Liver (tissue), 10 donors: ENCODE measurements at places on chromosomes 7 and 10. TPM values are rescaled to one million over a fixed set of nuclear protein-coding genes. Genes with fewer than 3 reads are reported as not detected.

Gene AKR1C8
- not detected for total RNA-seq

Gene MPP7
- 3.8 TPM for total RNA-seq

Gene C10orf105
- under 0.01 TPM for total RNA-seq

Gene ASAH2B
- total RNA-seq, result 6.4 TPM

Gene GLUD1
- 601 TPM for total RNA-seq

Gene BAMBI
- 10.6 TPM for total RNA-seq

Gene ZNF727
- total RNA-seq, result 0.05 TPM

- no peaks in the 10 kb centered on the region for H3K4me1 ChIP-seq
- H3K36me3 ChIP-seq, result no peaks in the 10 kb centered on the region
- H3K4me3 ChIP-seq, result no peak overlapping the region
- H3K27me3 ChIP-seq, result no peaks in the 10 kb centered on the region
- no peak for DNase-seq
- no peak overlapping the region for H3K27ac ChIP-seq
Observed at GRCh38 chr10:19843487-19843886, 27.3 kb downstream of the PLXDC2 start.

DNA sequence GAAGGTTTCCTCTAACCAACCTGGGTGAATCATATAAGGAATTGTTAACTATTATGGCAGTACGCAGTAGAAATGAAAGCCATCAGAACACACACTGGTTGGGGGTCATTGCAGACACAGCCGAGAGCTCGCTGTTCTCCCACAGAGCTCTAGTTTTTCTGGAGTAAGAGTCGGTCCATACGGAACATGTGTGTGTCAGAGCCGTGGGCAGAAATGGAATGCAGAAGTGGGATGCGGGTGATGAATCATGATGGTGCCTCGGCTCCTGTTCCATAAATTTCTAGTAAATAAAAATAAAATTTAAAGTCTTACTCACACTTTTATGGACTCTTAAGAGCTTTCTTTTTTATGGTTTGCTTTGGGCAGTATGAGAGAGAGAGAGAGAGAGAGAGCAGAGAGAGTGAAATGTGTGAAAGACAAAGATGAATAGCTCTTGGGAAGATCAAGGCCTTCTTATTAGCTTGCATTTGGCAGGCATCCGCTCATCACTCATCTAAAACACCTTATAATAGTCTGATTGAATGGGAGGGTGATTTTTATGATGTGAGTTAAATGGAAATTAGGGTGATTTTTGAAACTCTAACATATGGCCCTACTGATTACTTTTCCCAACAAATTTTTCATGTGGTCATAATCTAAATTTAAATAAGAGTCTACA is 98.8 kb upstream of the PFKP start:
- no peak for DNase-seq
- no peaks in the 10 kb centered on the region for H3K27me3 ChIP-seq
- H3K4me3 ChIP-seq, result no peak overlapping the region
- H3K27ac ChIP-seq, result no peak overlapping the region
- H3K36me3 ChIP-seq, result no peaks in the 10 kb centered on the region

DNA sequence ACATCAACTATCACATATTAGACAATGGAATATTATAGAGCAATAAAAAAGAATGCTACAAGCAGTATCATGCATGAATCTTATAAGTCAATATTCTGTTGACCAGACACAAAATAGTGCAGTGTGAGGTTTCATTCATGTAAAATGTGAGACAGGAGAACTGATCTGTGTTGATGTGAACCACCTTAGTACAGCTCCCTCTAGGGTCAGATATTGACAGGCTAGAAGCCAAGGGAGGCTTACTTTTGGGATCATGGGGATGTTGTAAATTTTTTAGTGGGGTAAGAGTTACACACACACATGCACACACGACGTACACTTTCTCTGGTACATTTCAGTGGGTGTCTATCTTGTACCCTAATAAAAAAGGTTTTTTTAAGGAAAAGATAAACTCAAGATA is 231.6 kb upstream of the FOXK1 start:
- no peak for DNase-seq
- H3K36me3 ChIP-seq, result no peaks in the 10 kb centered on the region
- no peaks in the 10 kb centered on the region for H3K4me1 ChIP-seq
- H3K27ac ChIP-seq, result no peak overlapping the region

GRCh38 chr10:35940141-35941041 is 298.3 kb upstream of the FZD8 start:
- no peaks in the 10 kb centered on the region for H3K4me1 ChIP-seq
- no peak overlapping the region for H3K4me3 ChIP-seq
- H3K27ac ChIP-seq, result no peak overlapping the region
- DNase-seq, result no peak
- H3K36me3 ChIP-seq, result no peaks in the 10 kb centered on the region
- H3K27me3 ChIP-seq, result no peaks in the 10 kb centered on the region

DNA sequence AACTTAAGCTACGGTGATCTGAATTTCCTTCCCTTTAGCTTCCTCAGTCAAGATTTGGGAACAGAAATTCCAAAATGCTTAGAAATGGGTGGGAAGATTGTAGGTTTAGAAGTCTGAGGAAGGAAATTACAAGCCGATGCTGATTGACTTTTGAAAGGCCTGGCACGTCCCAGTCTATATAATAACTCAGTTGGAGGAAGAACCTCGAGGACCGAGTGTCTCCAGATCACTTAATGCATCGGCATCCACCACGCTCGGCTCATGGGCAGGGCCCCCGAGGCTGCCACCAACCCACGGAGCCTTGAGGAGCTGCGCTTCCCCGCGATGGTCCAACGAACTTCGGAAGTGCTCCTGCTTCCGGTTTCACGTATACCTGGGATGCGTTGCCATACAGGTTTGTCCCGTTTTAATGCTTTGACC is 10.4 kb upstream of the SP8 start:
- H3K4me3 ChIP-seq, result peak overlapping the region; percentile 74
- no peaks in the 10 kb centered on the region for H3K36me3 ChIP-seq
- peaks cover 44% of the 10 kb centered on the region for H3K27me3 ChIP-seq
- DNase-seq, result no peak

GRCh38 chr10:28149746-28150145 is 150.9 kb upstream of the ODAD2 start:
- H3K27me3 ChIP-seq, result no peaks in the 10 kb centered on the region
- H3K36me3 ChIP-seq, result no peaks in the 10 kb centered on the region
- no peak overlapping the region for H3K27ac ChIP-seq
- no peaks in the 10 kb centered on the region for H3K4me1 ChIP-seq
- no peak for DNase-seq

- H3K27ac ChIP-seq, result no peak overlapping the region
- no peaks in the 10 kb centered on the region for H3K27me3 ChIP-seq
- H3K4me1 ChIP-seq, result no peaks in the 10 kb centered on the region
- DNase-seq, result no peak
- H3K4me3 ChIP-seq, result no peak overlapping the region
Observed at GRCh38 chr10:51886438-51887068, 187.2 kb upstream of the CSTF2T start.

GRCh38 chr10:60186315-60187071 is 203.2 kb downstream of the ANK3 start:
- H3K27me3 ChIP-seq, result peaks cover 5% of the 10 kb centered on the region
- no peaks in the 10 kb centered on the region for H3K36me3 ChIP-seq
- peak overlapping the region; percentile 21 for H3K27ac ChIP-seq
- no peak for DNase-seq
- peaks cover 6% of the 10 kb centered on the region for H3K4me1 ChIP-seq

DNA sequence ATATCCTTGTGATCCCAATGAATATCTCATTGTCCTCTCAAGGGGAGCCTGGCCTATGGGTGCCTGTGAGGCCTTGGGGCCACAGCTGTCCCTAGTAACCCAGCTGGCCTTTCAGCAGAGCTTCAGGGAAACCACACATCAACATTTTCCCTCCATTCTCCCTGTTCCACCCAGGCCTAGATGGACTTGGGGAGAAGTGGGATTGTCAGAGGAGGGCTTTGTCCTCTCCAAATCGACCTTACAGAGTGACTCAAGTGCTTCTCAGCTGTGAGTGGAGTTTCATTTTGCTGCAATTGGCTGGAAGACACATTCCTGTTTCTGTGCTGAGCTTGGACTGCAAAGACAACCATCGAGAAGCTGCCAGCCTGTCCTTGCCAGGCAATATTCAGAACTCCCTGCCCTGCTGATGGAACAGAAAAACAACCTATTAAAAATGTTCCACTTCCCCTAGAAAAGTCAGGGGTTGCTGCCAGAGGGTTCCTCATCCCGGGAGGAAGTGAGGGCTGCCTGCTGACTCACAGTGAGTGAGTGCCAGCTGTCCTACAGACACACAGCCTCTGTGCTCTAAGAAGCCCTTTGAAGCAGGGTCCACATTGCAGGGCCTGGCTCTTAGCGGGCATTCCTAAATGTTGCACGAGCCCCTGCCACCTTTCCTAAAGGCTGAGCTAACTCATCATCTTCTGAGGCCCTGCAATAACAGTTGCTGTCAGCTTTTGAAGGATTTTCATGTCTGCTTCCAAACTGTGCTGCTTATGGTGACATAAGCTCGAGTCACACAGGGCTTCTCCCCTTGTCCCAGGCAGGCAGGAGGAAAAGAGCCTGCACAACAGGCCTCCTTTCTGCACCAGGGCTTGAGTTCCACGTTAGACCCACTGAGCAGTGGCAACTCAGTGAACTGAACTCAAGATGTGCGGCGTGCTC is 20.5 kb downstream of the STRA8 start:
- DNase-seq, result no peak
- peak overlapping the region; percentile 9 for H3K27ac ChIP-seq
- no peak overlapping the region for H3K4me3 ChIP-seq
- H3K4me1 ChIP-seq, result no peaks in the 10 kb centered on the region
- no peaks in the 10 kb centered on the region for H3K27me3 ChIP-seq
- H3K36me3 ChIP-seq, result no peaks in the 10 kb centered on the region

DNA sequence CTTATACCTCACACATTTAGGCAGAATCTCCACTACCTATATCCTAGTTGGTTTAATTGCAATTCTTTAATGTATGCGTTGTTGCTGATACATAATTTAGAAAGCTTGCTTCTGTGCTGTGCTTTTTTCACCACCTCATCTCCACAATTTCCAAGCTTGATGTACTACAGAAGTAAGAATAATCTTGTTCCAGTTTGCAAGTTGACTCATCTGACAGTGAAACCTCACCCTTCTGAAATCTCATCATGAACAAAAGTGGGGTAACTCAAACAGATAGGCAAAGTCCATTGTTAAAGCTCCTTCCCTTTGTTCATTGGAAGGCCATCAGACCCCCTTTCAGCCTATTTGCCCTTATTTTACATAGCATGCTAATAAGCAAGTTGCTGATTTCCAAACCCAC is 13.6 kb downstream of the EIF4EBP2 start:
- no peaks in the 10 kb centered on the region for H3K4me1 ChIP-seq
- peaks cover 25% of the 10 kb centered on the region for H3K36me3 ChIP-seq
- no peak overlapping the region for H3K27ac ChIP-seq
- no peak overlapping the region for H3K4me3 ChIP-seq
- H3K27me3 ChIP-seq, result no peaks in the 10 kb centered on the region

DNA sequence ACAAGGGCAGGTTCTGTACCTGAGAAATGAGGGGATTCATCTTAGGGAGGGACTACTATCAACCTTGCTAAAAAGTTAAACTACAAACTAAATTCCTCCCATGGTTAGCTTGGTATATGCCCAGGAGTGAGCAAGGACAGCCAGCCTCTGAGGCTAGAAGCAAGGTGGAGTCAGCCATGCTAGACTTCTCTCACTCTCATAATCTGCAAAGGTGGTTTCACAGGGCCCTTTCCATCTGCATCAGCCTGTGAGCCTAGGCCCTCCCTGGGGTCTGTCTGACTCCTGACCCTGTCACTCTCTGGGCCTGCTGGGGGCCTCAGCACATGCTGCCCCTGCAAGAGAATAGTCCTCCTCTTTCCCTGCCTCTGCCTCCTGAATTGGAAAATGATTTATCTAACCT is 66.1 kb downstream of the ABCA13 start:
- H3K36me3 ChIP-seq, result no peaks in the 10 kb centered on the region
- no peaks in the 10 kb centered on the region for H3K27me3 ChIP-seq
- no peaks in the 10 kb centered on the region for H3K4me1 ChIP-seq
- no peak overlapping the region for H3K4me3 ChIP-seq
- no peak for DNase-seq
- H3K27ac ChIP-seq, result no peak overlapping the region

GRCh38 chr10:128859738-128860386 is 607.2 kb upstream of the MGMT start:
- no peak overlapping the region for H3K4me3 ChIP-seq
- H3K27ac ChIP-seq, result no peak overlapping the region
- DNase-seq, result no peak
- no peaks in the 10 kb centered on the region for H3K27me3 ChIP-seq

DNA sequence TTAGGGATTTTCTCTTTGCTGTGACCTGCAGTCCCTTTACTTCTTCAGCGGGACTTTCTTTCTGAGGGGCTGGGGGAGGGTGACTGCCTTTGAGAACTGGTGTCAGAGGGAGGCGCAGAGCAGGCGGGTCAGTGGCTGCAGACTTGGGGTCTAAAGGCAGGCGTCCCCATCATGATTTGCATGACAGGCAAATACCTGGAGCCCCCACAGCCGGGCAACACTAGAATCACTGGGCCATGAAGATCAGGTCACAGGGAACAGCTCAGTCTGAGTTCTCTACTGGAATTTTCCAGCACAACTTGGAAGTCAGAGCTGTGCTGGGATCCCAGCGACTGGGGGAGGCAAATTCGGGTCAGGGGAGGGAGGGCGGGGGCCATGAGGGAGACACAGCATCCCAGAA is 29.2 kb upstream of the PITRM1 start:
- H3K27ac ChIP-seq, result no peak overlapping the region
- H3K4me1 ChIP-seq, result no peaks in the 10 kb centered on the region
- no peaks in the 10 kb centered on the region for H3K36me3 ChIP-seq
- H3K4me3 ChIP-seq, result no peak overlapping the region

DNA sequence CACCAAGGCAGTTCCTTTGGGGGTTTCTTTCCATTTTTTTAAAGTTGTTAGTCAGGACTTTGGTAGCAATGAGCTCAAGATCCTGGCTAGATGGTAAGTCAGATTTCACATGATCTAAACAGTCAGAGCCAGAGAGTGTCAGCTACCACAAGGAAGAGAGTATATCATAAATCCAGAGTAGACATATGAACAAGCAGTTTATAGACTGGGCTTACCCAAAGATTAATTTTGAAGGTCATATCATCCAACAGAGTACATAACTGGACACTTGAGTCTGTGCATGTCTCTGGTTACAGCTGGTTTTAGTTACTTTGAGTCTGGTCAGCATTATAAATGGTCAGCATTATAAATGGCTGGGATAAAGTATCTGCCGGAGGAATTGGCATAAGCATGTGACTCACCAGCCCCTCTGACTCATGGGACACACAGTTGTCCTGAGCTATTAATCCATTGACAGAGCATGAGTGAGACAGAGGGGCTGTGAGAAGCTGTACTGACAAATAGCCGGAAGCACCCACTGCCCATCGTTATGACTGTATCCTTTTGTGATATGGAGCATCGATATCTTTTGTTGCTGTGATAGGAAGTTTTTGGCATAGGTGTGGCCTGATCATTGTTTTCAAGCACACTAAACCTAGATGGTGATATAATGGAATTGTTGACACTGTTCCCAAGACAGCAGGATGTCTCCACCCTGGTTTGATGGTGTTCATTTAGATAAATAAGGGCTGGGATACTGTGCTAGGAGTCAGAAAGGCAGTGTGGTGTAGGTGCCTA is 19.3 kb downstream of the PPP1R3C start:
- DNase-seq, result no peak
- H3K27ac ChIP-seq, result no peak overlapping the region
- H3K27me3 ChIP-seq, result no peaks in the 10 kb centered on the region
- H3K4me1 ChIP-seq, result peaks cover 5% of the 10 kb centered on the region
- no peaks in the 10 kb centered on the region for H3K36me3 ChIP-seq
